ENCODE measurements at places on chromosomes 4 and X. TPM values are rescaled to one million over a fixed set of nuclear protein-coding genes. Genes with fewer than 3 reads are reported as not detected.
A peak's percentile ranks its signal among the peaks of the same experiment; 100 is the strongest.

DNA sequence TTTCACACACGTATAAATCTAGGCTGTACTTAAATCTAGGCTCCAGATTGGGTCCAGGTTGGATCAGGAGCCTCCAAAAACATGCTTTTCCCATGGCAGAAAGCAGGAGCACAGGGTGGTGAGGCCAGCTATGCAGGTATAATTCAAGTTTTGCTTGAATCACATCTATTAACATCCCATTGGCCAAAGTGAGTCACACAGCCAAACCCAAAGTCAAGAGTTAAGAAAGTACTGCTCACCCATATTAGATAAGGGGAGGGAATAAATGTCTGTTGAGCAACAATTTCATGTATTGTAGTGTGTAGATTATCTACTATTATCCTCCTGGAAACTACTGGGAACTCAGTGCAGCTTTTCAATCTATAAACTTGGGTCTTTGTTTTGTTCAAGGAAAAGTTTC, 12.8 kb downstream of the SUPT20HL2 start:
- no peak for DNase-seq

DNA sequence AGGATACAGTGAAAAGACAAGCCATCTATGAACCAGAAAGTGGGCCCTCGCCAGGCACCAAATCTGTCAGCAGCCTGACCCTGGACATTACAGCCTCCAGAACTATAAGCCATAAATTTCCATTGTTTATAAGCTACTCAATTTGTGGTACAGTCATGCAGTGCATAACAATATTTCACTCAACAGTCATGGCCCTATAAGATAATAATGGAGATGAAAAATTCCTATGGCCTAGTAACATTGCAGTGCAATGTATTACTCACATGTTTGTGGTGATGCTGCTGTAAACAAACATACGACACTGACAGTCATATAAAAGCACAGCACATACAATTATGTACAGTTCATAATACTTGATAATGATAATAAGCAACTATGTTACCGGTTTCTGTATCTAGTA, 17.1 kb upstream of the TLR1 start:
- no peak for DNase-seq

- DNase-seq, result no peak
Observed at GRCh38 chr4:22202246-22202974, 253.8 kb upstream of the KCNIP4 start.

DNA sequence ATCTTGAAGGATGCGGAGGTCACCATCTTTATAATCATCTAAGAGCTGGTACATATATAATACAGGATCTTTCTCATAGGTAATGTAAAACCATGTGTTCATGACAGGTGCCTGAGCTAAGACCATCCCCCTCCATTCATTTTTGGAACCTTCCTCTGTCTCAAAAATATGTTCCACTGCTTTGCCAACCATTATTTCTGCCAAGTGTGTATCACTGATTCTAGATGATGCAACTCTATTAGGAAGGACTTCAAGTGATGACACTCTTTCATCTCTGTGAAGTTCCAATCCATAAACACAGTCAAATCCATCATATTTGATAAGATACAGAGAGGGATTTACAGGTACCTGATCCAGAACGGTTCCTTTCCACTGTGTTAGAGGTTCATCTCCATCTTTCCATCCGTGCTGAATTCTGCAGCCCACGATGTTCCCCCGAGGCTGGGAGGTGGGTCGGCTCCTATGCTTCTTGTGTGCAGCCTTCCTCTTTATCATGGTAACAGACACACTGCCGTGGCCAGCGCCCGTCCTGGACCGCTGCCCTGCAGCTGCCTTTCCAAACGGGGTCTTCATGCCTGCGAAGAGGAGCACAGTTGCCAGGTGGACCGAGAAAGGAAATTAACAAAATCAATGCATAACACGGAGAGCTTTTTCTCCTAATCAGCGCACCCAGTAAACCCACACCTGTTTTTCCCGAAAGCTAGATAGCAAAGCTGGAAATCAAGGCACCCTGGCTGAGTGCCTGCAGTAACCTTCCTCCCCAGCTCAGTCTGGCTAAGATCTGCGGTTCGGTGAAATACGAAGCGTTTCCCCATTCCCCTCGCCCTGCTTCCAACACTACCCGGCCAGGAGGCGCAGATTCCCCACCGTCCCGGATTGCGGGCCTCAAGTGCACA, 718 bp downstream of the SPIN3 start:
- peak; percentile 1 for DNase-seq

GRCh38 chr4:76533314-76533713, 98.3 kb downstream of the SHROOM3 start:
- DNase-seq, result no peak

Gene USP9X
- total RNA-seq, result 51.8 TPM

Gene LUZP4
- not detected for total RNA-seq

Gene FABP2
- not detected for total RNA-seq
